ENCODE measurements at places on chromosomes 16 and 17.

GRCh38 chr17:38925263-38925995 lies at the start of gene LASP1NB:
Gene LASP1NB, plus strand, starts transcription at chr17:38925614.
- no peak for DNase-seq

DNA sequence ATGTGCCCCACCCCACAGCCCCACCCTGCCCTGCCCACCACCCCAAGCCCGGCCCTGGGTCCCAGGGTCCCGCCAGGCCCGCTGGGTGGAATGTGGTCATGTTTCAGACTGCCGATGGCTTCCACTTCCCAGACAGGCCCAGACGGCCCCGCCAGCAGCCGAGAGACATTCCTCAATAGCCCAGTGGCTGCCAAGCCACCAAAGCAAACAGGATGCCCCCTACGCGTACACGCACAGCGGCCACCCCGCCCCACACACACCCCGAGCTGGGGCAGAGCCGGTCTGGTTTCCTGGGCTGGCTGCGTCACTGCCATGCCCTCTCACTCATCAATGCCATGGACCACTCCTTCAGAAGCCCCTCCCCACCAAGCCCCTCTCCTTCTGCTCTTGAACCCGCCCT lies 1.2 kb upstream of the KRT17 start:
- DNase-seq, result no peak

DNA sequence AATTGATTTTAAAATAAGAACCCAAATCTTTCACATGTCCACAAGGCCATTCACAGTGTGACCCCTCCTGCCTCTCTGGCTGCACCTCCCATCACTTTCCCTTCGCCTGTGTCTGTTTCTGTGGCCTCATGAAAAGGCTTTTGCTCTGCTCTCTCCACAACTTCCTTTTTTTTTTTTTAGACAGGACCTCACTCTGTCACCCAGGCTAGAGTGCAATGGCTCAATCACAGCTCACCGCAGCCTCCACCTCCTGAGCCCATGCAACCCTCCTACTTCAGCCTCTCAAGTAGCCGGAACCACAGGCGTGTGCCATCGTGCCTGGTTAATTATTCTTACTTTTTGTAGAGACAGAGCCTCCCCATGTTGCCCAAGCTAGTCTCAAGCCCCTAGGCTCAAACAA lies 197.1 kb downstream of the ABCC12 start:
- DNase-seq, result no peak

DNA sequence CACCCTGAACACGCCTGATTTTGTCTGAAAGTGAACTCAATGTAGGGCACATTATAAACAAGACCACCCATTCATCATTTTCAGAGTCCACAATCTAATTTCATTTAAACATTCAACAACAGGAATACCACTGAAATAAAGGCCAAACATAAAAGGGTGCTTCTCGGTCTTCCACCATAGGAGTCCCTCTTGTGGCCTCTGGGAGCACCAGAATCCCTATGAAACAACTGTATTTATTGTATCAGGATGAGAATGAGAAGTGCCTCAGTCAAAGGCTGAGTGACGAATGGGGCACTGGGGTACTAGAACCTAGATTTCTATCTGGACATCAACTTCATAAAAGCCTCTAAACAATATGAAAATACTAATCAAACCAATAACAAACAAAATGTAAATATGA lies 40.4 kb downstream of the NXPH3 start:
- no peak for DNase-seq

DNA sequence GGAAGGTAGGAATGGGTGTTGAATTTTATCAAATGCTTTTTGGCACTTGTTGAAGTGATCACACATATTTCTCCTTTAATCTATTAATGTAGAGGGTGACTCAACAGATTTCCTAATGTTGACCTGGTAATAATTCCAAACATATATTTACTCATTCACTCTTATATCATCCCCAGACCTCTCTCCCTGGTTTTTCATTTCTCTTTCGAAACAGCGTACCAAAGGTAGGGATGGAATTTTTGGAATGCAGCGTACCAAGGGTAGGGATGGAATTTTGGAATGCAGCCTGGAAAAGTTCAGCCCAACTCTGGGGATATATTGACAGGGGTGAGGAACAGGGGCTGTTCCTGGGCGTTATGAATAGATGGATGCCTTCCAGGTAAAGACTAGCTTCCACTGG lies 7.3 kb downstream of the KIF18B start:
- DNase-seq, result no peak

- no peak for DNase-seq
Observed at GRCh38 chr17:10807704-10808128, 3.8 kb upstream of the TMEM238L start.

- DNase-seq, result no peak
Observed at GRCh38 chr16:31397096-31397660, 4.0 kb downstream of the ITGAD start.

DNA sequence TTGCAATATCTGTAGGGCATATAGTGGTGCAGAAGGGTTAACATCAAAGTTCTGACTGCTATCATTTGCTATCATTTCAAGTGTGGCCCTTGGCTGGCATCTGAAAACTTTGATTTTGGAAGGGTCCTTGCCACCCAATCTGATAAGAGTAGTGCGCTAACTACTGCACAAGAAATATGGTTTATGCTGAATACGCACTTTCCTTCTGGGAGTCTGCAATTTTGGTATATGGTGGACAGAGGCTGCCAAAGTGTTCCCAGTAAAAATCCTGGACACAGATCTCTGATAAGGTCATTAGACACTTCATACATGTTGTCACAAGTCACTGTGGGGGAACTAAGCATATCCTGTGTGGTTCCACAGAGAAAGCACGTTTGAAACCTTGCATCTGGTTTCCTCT lies 461.6 kb upstream of the CDH11 start:
- no peak for DNase-seq

All from esophagus squamous epithelium (tissue), 5 donors.